Karpas-422 (cell line): ENCODE measurements at places on chromosomes 16 and 17. TPM values are rescaled to one million over a fixed set of nuclear protein-coding genes. Genes with fewer than 3 reads are reported as not detected.

- DNase-seq, result peak; percentile 79
Observed at GRCh38 chr17:38701504-38702165, 3.4 kb upstream of the MLLT6 start.

DNA sequence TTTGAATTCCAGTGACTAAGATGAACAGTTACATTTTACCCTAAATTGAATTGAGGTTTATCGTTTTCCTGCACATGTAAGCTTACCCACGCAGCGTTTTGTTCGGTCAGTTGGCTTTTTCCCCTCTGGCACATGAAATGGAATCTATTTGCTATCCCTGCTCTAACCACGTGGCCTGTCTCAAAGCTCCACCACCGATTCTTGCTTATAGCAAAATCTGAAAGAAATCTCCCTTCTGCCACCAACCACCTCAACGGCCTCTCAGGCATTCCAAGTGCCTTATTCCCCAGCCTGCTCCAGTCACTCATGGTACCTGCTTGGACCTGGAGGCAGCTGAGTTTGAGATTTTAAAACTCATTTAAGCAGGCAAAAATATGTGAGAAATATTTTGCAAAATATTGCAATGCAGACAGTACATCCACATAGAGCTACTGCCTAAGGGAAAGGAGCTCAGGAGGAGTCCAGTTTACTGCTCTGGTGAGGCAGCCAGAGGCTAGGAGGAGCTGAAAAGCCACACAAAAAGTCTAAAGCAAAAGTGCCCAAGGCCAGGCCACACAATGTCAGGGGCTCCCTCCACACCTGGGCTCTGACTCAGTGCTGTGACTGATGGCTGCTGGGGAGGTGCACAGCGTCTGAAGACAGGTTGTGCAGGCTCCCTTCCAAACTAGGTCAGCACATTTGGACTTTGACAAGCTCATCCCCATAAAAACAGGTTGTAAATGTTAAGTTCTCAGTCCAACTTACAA, 26.4 kb downstream of the ARHGAP17 start:
- DNase-seq, result no peak

- DNase-seq, result peak; percentile 87
Observed at GRCh38 chr16:17578981-17579874, 108.5 kb upstream of the XYLT1 start.

- DNase-seq, result no peak
Observed at GRCh38 chr16:2028620-2029220, 2.0 kb downstream of the NHERF2 start.

GRCh38 chr17:47957591-47958490, at the start of gene PRR15L:
Gene PRR15L (minus strand): TSS chr17:47957883. CDS start chr17:47953234, 4,649 bp downstream.
- peak; percentile 68 for DNase-seq

DNA sequence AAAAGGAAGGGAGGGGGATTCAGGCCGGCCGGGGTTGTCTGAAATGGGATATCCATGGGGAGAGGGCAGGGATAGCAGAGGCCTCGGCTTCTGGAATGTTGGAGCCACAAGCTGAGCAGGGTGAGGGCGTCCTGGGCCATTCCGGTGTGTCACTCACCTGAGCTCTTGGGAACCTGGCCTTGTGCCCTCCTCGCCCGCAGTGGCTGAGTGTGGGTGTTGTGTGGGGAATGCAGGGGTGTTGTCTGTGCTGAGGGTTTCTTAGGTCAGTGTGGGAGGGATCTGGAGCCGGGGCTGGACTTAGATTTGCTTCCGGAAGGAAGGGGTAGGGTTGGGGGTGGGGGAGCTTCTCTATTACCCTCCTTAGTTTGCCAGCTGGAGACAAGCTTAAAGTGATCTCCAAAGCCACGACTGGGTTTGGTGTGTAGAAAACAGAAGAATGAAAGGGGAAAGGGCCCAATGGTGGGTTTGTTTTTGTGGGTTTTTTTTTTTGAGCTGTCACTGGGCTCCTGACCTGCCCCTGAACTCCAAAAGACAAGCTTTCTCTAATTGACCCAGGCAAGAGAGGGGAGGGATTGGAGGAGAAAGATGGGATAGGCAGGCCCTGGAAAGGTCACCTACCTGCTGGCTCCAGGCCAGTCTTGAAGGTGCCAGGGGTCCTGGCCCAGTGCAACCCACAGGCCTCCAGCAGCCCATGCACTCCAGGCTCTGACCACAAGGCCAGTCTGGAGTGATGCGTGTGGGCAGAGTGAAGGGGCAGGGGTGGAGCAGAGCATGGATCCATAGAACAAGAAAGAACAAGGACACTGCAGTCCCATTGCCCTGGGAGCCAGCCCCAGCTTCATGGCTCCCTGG, at the start of gene SULT1A2:
Gene SULT1A2, minus strand, starts transcription at position 211 of the 852 bp plus-strand sequence. CDS start 1,120 bp downstream, outside the sequence.
- peak; percentile 54 for DNase-seq

DNA sequence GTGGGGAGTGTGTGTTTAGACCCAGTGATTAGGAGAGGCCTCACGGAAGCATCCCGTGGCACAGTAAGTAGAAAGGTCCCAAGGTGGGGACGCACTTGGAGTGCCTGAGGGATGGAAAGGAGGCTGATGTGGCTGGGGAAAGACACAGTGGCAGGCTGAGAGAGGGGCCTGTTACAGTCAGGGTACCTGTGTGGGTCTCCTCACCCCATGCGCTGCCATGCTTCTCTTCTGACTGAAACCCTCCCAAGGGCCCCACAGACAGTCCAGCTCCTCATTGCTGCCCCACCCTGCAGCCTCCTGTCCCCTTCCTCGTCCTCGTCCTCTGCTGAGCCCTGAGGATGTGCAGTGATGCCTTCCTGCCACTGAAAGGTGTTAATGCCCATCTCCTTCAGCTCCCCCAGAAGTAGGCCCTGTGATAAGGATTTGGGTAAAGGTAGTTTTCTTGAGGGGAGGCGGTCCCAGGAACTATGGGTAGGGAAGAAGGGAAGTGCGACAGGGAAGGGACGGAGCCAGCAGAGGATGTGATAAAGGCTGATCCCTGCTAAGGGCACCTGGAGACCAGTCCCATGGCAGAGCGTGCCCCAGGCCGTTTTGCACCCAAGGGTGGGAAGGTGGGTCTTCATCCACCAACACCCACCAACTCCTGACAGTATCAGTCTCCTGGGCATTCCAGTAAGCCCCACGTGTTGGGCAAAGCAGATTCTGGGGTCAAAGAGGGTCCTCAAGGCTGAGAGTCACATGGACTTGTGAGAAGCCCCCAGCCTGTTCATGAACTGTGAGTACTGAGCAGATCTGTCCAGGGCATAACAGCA, 237.2 kb downstream of the GSG1L start:
- DNase-seq, result no peak

GRCh38 chr16:11094075-11094856, 149.9 kb downstream of the CLEC16A start:
- DNase-seq, result peak; percentile 51

- no peak for DNase-seq
Observed at GRCh38 chr16:20821682-20822081, 15.4 kb downstream of the REXO5 start.

GRCh38 chr17:64780096-64781013, 118.2 kb upstream of the SMURF2 start:
- DNase-seq, result no peak

- no peak for DNase-seq
Observed at GRCh38 chr17:40547079-40547784, 18.0 kb downstream of the CCR7 start.

- no peak for DNase-seq
Observed at GRCh38 chr16:84228256-84228838, 11.5 kb downstream of the KCNG4 start.

GRCh38 chr16:88706229-88706964, at the start of the genes CTU2 and RNF166:
Gene CTU2 (plus strand): TSS chr16:88706503. CDS start chr16:88706531, 28 bp downstream.
Gene RNF166 (minus strand): TSS chr16:88706408. CDS start chr16:88706325, 83 bp downstream.
- peak; percentile 96 for DNase-seq

GRCh38 chr17:15479703-15480102, 12.3 kb upstream of the CDRT4 start:
- no peak for DNase-seq

DNA sequence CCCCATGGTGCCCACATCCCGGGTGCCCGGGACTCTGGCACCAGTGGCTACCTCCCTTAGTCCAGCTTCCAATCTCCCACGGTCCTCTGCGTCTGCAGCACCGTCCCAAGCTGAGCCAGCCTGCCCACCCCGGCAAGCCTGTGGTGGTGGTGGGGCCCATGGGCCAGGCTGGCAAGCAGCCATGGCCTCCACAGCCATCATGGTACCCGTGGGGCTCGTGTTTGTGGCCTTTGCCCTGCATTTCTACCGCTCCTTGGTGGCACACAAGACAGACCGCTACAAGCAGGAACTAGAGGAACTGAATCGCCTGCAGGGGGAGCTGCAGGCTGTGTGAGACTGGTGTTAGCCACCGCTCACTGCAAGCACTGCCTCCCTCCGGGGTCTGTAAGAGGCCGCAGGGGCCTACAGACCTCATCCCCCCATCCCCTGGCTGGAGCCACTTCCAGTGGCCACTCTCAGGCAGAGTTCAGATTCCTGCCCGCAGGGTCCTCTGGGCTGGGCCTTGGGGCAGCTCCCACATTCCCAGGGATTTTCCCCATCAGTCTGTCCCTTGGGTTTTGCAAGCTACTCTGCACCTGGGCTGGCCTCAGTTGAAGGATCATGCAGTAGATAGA, 3.9 kb upstream of the SETD1A start:
- DNase-seq, result peak; percentile 93

DNA sequence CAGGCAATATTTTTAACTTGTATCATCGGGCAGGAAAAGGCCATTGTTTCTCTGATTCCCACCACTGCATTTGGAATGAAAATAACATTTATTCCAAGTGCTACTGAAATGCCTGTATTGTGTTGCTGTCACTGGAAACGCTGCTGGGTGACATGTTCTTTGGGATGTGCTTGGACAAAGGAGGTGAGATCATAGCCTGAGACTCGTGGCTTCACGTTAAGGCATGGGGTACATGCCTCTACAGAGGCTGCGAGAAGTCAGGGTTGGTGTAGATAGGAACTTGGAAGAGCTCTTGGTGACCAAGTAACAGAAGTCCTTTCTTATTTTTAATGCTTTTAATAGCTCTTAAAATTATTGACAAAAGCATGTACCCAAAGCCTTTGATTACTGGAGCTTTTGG, 58.8 kb upstream of the MAF start:
- DNase-seq, result no peak

DNA sequence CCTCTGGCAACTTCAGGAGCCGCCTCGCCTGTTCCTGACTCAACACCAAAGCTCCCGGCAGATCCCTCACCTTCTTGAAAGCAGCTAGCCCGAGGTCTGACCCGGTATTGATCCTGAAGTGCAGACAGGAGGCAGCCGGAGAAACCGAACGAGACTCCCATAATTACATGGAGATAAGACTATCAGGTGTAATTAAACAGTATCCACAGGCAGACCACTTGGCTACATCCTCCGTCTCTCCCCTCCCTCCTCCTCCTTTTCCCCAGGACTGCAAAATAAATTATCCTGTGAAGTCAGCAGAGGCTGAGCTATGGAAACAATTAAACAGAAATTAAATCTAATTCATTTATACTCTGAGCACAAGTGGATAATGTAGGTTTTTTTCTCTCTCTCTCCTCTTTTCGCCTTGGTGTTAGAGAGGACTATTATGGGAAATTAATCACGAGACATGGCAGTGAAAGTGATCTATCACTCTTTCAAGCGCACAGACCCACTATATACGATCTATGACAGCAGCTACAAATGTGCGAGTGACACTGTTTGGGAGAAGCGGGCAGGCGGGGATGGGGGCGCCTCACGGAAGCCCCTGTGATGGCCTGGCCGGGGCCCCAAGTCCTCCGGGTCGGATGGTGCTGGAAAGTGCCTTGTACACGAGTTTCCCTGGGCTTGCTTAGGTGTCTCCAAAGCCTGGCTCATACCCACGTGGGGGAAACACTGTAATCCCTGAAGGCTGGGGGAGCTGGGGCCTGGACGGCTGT, 92.8 kb downstream of the RBFOX3 start:
- DNase-seq, result no peak

GRCh38 chr16:85961988-85962915, 63.3 kb downstream of the IRF8 start:
- no peak for DNase-seq

GRCh38 chr17:37024181-37024637, 75.5 kb downstream of the AATF start:
- no peak for DNase-seq

DNA sequence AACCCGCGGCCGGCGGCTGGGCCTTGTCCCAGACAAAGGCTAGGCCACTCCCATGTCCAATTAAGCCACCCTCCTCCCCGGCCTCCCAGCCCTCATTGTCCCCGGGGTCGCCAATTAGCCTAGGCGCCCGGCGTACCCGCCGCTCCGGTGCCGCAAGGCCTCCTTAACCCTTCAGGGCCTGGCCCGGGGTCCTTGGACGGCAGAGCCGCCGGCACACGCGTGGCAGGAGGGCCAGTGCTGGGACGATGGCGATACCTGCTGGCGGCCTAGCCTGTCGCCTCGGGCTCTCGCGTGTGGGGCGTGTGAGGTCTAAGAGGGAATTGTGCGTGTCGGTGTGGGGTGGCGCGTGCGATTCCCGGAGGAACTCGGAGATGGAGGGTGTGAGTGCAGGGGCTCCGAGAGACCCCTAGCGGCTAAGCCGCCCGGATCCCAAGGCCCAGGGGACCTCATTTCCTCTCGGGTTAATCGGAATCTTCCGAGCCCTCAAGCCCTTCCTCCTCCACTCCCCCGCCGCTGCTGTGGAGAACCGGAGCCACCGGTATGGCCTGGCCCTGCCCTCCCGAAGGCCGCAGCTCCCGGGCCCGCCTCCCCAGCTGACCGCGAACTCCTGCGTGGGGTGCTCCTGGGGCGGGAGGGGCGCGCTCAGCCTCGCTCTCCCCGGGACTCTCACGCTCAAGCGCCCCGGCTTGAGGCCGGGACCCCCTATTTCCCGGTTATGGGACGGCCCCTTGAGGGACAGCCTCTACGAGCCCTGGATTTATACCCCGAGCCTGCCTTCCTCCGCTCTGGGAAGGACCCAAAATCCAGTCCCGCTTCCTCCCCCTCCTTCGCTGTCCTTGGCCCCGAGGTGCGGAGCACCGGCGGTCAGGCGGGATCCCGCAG, 11.9 kb downstream of the TBX2 start:
- no peak for DNase-seq

- no peak for DNase-seq
Observed at GRCh38 chr17:7695586-7695985, 7.3 kb downstream of the WRAP53 start.

DNA sequence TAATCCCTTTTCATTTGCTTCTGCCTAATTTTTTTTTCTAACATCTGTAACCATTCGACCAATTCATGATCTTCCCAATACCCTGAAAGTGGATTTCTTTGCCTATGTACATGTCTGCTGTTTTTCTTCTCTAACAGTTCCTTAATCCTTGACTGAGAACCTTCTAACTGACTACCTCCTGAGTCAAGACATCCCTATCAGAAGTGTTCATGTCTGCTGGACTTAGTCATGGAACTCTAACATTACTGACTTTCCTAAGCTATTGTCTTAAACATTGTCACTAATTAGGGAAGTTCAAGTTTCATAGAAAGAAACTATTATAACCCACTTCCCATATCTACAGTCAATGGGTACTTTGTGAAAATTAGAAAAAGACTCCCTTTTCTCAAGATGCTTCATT, 52.4 kb upstream of the IRX5 start:
- DNase-seq, result no peak

CEMP1 gene
- 0.43 TPM in 1 of 2 replicates, not detected in the other for total RNA-seq

MYO1D gene
- total RNA-seq, result 2.5 and 5.6 TPM in 2 replicates

CMTM1 gene
- 0.61 and 5.8 TPM in 2 replicates for total RNA-seq

NACA2 gene
- total RNA-seq, result not detected in 2 replicates

CDK12 gene
- 58.8 and 67.0 TPM in 2 replicates for total RNA-seq

SLC6A4 gene
- total RNA-seq, result not detected in 2 replicates

CSH1 gene
- not detected in 2 replicates for total RNA-seq

KIF2B gene
- not detected in 2 replicates for total RNA-seq

MPG gene
- total RNA-seq, result 182 and 298 TPM in 2 replicates

GRN gene
- 194 and 327 TPM in 2 replicates for total RNA-seq

TM4SF5 gene
- total RNA-seq, result not detected in 2 replicates

MNT gene
- total RNA-seq, result 6.3 and 18.8 TPM in 2 replicates

ITGB4 gene
- 0.11 and 0.19 TPM in 2 replicates for total RNA-seq
